Endothelial cell (in vitro differentiated cells): ENCODE measurements at places on chromosomes 13 and 19.

DNA sequence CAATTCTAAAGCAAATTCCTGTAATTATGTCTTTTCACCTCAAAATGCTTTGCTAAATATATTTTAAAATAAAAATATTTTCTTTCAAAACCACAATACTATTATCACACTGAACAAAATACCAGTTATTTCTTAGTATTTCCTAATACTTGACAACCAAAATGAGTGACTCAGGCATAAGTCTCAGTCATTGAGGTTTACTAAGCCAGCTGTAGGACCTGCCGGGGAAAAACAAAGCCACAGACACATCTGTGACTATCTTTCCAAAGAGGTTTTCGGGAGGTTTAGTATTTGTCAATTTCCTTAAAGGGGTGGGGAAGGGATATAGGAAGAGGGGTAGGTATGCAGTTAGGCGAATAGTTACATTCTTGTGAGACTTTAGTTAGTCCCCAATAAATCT, 3.2 kb upstream of the ZNF235 start:
- no peak for DNase-seq

DNA sequence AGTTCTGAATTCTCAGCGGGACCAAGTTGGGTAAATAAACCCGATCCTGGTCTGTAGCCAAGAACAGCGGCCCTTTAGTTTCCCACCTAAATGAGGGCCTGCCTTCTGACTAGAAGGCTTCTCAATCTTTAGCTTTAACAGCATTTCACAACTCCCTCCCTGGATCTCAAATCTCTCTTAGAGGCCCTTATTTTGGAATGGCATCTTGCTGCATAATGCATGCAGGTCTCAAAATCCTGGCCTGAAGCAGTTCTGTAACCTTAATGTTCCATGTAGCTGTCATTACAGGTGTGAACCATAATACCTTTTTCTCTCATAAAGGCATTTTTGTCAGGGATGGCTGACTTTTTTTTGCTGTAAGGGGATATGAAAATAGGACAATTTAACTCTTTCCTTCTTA, 29.5 kb downstream of the ZNF90 start:
- DNase-seq, result no peak

GRCh38 chr13:25725104-25725503, 326.7 kb downstream of the SHISA2 start:
- no peak for DNase-seq

GRCh38 chr19:57599377-57599760, 316 bp upstream of the ZNF530 start:
- no peak for DNase-seq

DNA sequence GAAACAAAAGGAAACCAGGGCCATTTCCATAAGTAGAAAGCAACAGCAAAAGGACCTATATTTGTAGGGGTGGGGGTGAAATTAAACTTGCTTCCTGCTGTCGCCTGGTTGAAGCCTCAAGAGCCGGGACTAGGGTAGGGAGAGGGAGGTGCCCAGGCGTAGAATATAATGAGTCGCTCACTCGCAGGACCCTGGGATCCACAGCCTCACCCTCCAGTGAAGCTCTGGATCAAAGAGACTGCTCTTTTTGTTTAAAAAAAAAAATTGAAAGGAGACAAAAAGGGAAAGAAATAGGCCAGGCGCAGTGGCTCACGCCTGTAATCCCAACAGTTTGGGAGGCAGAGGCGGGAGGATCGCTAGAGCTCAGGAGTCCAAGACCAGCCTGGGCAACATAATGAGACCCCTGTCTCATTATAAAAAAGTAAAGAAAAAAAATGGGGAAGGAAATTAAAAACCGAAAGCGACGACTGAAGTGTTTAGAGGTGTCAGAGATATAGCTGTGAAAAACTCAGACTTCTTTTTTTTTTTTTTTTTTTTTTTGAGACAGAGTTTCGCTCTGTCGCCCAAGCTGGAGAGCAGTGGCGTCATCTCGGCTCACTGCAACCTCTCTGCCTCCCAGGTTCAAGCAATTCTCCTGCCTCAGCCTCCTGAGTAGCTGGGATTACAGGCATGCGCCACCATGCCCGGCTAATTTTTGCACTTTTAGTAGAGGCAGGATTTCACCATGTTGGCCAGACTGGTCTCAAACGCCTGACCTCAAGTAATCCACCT, 10.9 kb upstream of the ADGRE5 start:
- no peak for DNase-seq

DNA sequence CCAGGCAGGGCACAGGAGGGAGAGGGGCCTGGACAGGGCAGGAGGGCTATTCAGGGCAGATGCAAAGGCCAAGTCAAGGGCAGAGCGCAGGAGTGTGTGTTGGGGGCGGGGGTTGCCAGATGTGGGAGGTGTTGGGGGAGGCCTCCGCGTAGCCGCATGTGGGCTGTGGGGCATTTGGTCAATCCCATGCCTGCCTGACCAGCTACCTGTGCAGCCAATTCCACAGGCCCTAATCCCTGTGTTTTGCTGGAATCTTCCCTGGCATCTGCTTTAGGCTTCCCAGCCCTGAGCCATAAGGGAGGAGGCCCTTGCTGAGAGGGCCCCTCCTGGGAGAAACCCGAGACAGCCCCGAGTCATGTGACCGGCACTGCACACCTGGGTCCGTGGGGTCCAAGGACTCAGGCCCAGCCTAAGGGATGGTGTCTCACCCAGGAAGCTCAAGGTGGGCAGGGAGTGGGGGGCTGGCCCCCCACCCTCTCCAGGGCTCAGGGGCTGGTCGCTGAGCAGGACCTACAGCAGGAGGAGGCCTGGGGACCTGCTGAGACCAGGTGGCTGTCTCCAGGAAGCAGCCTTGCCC, 20.3 kb downstream of the RFX1 start:
- no peak for DNase-seq

DNA sequence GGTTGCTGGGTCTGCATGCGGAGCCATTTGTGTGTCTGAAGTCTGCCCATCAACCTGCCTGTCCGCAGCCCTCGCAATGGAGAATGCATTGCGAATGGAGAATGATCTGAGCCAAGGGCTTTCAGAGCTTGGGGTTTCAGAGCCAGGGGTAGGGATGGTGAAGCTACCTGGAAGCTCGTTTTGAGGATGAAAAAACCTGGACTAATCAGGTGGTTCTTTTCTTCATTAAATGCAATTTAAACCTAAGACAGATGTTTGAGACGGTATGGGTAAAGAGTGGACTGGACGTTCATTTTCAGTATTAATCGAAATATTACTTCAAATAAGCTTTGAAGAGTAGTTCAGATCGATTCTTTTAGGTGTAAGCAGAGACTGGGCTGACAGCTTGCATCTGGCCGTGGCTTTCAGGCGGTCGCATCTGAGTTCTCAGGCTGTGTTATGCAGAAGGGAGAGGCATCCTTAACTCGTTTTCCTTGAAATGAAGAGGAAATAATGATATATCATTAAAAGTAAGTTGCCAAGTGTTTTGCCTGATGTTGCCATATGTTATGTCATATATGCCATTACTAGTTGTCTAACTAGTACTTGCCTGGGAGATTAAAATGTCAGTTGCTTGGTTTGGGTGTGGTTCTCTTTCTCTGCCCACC, 801 bp downstream of the MCF2L start:
- DNase-seq, result no peak

- no peak for DNase-seq
Observed at GRCh38 chr19:16048583-16048982, 27.7 kb upstream of the TPM4 start.

- DNase-seq, result no peak
Observed at GRCh38 chr19:42831221-42832019, 48.1 kb downstream of the PSG1 start.

DNA sequence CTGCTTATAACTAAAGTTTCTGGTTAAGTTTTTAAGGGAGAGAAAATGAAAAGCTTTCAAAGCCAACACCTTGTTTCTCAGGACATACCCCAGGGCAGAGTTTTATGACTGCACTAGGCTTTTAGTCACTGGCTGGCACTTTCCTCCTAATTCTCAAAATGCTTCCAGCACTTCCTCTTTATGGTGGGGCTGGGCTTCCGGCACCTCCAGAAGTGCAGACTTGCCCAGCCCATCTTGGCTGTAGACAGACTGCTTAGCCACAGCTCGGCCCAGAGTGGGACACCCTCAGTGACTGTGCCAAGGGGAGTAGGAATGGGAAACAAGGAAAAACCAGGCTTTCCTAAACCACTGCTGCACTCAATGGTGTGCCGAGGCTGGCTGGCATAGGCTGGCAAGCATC, 23.2 kb upstream of the GTF3A start:
- no peak for DNase-seq

DNA sequence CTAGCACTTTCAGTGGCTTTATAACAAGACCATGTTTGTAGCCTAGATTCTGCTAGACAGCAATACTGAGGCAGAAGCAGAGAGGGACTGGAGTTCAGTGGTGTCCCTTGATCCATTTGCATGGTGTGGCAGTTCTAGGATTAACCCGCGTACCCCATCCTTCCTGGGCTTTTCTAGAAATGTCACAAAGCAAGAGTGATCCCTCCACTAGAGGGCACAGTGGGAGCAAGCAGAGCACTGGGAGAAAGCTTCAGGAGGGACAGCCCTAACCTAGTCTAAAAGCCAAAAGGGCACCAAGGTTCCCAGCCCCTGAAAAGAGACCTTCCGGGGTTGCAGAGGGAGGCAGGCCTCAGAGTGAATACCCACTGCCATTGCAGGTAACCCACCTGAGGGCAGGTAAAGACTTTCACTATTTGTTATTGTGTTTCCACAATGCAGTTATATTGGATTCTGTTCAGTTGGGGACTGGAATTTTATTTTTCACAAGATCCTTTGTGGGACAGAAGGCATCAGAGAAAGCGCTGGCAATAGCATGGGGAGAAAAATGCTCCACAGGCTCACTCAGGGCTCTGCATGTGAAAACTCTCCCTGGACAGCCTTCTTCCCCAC, 170.6 kb downstream of the FLT1 start:
- peak; percentile 67 for DNase-seq

DNA sequence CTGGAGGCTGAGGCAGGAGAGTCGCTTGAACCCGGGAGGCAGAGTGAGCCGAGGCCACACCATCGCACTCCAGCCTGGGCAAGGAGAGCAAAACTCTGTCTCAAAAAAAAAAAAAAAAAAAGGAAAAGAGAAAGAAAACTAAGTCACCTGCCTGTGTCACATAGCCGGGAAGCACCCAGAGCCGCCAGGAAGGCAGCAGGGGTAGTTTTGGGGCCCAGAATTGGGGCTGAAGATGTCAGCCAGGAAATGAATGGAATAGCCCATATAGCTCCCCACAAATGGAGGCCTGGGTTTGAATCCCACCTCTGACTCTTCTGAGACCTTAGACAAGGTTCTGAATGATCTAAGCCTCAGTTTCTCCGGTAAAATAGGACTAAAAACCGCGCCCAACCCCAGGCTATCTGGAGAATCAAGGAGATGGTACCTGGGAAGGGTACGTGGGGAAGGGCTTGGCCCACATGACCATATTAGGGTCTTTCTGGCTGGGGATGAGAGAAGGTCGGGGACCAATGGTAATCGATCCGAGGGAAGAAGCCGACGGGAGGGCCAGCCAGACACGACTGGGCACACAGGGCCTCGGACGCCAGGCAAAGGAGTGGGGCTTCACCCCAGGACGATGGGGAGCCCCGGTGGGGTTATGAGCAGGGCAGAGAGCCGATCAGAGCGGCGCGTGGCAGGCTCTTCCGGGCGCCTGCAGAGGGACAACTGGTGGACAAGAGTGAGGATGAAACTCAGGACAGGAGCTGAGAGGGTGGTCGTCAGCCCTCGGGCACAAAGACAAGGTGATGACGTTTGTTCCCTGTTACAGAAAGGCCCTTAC, 14.4 kb downstream of the CCDC124 start:
- DNase-seq, result no peak
